Nucleus accumbens (tissue), 56 donors: ENCODE measurements at places on chromosomes 5 and 9.

GRCh38 chr9:96006961-96007360 lies 131.5 kb downstream of the ERCC6L2 start:
- DNase-seq = no peak

GRCh38 chr5:114360357-114360756 lies 1.5 kb upstream of the KCNN2 start:
- DNase-seq = no peak

- DNase-seq = no peak
Observed at GRCh38 chr5:146474065-146474464, 26.9 kb downstream of the TCERG1 start.

DNA sequence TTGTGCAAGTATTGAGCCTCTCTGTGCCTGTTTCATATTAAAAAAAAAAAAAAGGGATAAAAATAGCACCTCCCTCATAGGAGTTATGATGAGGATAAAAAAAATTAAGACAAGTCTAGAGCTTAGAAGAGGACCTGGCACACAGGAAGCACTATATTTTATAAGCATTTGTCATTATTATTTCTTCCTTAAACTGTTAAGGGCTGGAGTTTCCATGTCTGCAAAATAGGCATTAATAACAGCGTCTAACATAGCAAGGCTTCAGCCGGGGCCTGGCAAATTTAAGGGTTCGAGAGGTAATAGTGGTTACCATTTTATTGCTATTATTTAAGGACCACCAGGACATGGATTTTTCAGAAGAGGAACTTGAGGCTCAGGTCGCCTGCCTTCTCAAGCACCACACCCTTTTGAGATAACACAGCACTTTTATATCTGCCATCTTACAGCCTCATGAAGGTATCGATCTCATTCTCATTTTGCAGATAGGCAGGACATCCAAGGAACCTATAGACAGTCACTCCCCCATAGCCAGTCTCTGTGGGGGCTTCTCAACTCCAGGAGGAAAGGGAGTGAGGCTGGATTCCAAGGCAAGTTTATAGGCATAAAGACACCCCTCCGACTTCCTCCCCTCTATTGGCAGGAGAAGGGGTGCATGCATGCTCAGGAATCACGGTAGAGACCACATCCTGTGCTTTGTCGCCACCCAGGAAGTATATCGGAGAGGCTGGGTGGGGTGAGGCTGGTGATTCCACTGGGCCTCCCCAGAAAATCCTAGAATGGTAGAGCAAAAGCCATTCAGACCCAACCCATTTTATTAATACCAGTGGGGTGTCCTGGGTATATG lies 2.4 kb downstream of the ANXA6 start:
- DNase-seq = no peak

DNA sequence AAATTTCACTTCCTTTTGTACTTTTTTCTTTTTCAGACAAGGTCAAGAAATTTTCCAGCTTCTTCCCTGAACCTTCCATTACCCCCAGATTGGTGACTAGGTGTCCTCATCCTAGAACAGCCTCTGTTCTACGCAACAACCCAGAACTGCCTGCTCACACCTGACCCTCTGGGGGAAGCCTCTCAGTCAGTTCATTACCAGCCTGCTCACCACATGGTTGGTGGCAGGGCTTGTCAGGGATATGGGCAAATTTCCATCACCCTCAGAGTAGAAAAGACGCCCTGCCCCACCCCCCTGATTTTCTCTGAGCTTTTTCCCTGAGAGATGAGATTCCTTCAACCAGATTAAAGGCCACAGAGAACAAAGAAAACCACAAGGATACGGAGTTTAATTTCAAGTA lies 5.3 kb upstream of the CFAP95 start:
- DNase-seq = no peak

DNA sequence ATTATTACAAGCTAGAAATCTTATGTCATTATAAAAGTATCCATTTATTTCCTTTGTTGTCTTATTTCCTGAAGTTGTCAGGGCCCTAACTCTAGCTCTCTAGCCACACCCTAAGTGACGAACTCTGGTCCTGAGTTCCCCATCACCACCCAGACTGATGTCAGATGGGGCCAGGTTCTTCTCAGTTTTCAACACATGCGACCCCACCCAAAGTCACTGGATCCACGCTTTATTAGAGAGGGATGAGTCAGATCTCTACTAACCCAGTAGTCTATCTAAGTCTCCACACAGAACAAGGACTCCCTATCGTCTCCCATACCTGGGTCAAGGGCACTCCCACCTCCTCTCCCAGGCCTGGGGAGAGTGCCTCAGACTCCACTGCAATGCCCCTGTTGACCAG lies 6.8 kb upstream of the FEM1C start:
- DNase-seq = no peak

DNA sequence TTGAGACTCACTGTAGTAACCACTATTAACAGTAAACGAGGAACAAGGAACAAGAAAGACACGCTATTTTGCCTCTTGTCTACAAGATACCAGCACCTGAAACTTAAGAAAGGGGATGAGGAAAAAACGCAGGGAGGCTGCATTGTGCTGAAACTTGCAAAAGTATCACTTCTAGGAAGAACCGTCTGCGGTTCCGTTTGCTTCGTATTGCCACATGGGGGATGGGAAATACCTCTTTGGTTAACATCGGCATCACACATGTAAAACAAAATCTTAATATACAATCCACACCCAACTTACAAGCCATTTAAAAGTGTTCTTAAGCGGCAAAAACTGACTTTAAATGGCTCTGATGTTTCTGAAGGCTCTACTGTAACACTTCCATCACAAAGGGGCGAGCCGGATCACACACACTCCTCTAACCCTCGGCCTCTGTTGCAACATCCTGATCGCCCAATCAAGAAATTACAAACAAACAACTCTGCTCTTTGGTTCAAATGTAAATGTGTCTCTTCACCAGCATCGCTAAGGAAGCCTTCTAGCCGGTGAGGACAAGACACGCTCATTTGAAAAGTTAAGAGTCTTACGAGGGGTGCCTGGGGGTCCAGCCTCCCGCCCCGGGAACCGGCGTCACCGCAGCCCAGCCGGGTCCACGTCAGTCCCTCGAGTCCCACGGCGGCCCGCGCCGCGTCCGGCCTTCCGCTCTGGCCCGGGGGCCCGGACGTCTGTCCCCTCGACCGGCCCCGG lies 621 bp downstream of the SEC16A start:
- no peak for DNase-seq

- DNase-seq = no peak
Observed at GRCh38 chr9:92136184-92136858, 21.1 kb upstream of the SPTLC1 start.

GRCh38 chr9:35656831-35657545 lies 831 bp downstream of the RMRP start:
- no peak for DNase-seq

DNA sequence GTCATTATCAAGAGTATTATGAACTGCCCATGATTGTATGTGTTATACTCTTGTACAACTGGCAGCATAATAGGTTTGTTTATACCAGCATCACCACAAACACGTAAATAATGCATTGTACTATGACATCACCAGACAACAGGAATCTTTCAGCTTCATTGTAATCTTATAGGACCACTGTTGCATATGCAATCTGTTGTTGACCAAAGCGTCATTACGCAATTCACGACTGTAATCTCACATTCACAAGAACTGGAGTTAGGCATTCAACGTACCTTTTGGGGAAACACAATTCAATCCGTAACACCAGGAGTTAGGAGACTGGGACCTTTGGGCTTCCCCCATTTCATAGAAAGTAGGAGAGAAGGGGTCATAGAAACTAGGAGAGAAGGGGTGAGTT lies 20.4 kb upstream of the ARSI start:
- DNase-seq = no peak

- DNase-seq = no peak
Observed at GRCh38 chr5:146872188-146872587, 6.4 kb downstream of the PPP2R2B start.

GRCh38 chr5:55407059-55407684 lies 99.4 kb downstream of the MTREX start:
- DNase-seq = peak; percentile 37

GRCh38 chr9:78806492-78807160 lies 509.7 kb downstream of the PSAT1 start:
- DNase-seq = no peak

- no peak for DNase-seq
Observed at GRCh38 chr5:143521141-143521540, 117.7 kb upstream of the NR3C1 start.

DNA sequence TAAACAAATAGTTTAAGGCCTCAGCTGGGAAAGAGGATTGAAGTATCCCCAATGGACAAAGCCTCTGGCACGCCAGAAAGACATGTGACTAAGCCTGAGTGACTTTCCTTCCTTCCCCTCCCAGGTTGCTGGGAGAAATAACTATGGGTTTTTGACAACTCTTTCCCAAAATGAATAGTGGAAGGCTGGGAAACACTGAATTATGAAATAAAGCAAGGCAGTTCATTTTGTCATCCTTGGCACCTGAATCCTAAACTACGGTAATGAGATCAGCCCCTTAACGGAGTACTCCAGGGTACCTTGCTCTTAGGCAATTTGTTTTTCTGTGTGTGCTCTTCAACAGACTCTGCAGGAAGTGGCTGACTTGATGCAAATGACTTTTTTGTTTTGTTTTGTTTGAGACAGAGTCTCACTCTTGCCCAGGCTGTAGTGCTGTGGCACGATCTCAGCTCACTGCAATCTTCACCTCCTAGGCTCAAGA lies 75.2 kb downstream of the LMNB1 start:
- no peak for DNase-seq

DNA sequence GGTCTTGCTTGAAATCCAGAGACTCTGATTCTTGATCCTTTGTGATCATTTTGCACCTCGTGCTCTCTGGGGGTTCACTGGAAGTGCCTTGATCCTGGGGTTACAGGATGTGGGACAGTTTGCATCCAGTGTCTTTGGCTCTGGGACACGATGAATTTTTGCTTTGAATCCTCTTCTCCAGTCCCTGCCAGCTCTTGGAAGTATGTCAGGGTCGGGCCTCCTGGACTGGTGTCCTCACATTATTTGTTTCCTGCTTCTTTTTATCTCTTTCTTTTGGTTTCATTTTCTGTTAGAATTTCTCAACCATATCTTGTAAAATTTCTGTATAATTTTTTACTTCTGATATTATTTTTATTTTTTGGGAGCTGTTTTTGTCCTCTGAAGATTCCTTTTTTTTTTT lies 34.2 kb downstream of the SECISBP2 start:
- no peak for DNase-seq

GRCh38 chr5:38871790-38872551 lies 26.2 kb downstream of the OSMR start:
- DNase-seq = peak; percentile 45

- no peak for DNase-seq
Observed at GRCh38 chr9:93431539-93432105, 19.9 kb upstream of the FAM120A start.

- DNase-seq = no peak
Observed at GRCh38 chr9:14348123-14348372, 34.1 kb upstream of the NFIB start.

DNA sequence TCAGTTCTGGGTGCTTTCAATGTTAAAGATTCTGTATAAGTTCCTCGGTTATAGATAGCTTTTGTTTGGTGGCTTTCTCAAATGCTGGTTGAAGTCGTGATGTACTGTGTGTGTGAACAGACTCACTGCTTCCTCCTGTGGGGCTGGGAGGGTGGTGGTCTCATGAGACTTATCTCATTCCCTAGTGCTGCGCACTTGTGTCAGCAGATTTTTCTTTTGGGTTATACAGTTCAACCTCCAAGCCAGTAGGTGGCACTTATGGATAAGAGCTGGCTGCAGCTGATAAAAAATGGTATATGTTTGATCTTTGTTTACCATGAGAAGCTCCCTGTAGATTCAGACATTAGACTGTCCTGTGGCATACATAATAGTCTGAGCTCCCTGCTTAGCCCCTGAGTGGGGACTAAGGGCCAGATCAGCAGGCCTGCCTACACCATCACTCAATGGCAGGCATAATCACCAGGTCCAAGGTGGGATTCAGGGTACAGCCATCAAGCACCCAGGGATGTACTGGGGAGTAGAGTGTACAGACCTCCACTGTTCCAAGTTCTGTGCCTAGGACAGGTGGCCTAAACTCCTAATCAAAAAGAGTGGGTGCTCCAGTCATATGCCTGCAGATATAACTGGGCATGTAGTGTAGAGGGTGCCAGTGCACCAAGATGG lies 174.2 kb downstream of the OXCT1 start:
- DNase-seq = no peak

DNA sequence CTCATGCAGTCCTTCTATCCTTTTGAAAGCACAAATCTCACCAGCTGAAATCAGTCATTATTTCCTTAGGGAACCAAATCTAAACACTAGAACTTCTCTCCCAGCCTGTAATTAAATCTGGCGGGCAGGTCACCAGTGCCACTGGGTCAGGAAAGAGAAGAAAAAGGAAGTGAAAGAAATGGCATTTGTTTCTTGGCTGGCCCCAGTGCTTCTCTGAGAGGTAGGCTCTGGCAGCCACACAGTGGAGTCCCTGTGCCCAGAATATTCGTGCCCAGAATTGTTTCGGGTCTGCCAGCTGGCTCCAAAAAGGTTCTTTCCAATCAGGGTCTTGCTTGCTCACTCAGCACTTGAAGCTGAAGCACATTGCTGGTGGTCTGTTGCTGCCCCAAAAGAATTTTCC lies 133.9 kb upstream of the MTAP start:
- DNase-seq = peak; percentile 35

DNA sequence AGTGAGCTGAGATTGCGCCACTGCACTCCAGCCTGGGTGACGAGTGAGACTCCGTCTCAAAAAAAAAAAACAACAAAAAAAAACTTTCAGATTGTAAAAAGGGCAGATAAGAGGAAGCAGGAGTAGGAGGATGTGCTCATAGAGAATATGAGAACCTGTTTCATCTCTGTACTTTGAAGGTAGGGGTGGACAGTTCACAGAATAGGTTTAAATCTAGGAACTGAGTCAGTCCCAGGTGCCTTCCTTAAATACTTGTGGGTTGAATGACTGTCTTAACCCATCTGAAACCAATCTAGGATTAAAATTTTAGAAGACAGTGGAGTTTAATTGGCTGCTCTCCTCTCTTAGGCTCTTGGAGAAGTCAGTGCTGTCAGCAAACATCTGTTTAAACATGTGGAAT lies 12.4 kb downstream of the POLK start:
- DNase-seq = no peak

GRCh38 chr5:61817472-61818326 lies 485.6 kb downstream of the ZSWIM6 start:
- DNase-seq = peak; percentile 44

- DNase-seq = no peak
Observed at GRCh38 chr9:4238522-4238921, 61.3 kb downstream of the GLIS3 start.

GRCh38 chr5:67976891-67977601 lies 238.5 kb upstream of the PIK3R1 start:
- DNase-seq = no peak

GRCh38 chr5:156326718-156327259 lies at the start of gene SGCD:
Gene SGCD, plus strand, starts transcription at chr5:156327164.
- peak; percentile 43 for DNase-seq
